ENCODE measurements at places on chromosomes 7 and 10. TPM values are rescaled to one million over a fixed set of nuclear protein-coding genes. Genes with fewer than 3 reads are reported as not detected.

The FOXI2 gene
- not detected for total RNA-seq

The DHTKD1 gene
- total RNA-seq = 19.5 TPM

DNA sequence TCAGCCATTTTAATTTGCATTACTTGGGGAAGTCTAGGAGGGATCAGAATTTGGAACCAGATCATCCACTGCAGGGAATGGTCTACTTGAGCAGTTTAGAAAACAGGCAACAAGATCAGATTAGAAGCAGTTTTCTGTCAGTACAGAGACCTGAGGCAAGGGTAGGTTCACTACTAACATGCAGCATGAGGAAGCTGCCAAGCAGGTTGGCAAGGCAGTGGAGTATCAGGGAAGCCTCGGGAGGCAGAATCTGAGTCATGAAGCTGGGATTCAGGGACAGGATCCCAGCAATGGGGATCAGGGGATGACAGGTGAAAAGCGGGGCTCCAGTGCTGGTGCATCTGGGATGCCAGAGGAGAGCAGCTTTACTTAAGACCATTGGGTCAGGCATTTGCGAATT is 28.1 kb downstream of the ENO4 start:
- H3K27ac ChIP-seq = no peak overlapping the region
- DNase-seq = no peak
- H3K27me3 ChIP-seq = no peaks in the 10 kb centered on the region
- no peak overlapping the region for H3K4me3 ChIP-seq

The STAG3 gene
- total RNA-seq = 0.36 TPM

The NUTM2E gene
- 0.50 TPM for total RNA-seq

The CALCR gene
- 5.4 TPM for total RNA-seq

DNA sequence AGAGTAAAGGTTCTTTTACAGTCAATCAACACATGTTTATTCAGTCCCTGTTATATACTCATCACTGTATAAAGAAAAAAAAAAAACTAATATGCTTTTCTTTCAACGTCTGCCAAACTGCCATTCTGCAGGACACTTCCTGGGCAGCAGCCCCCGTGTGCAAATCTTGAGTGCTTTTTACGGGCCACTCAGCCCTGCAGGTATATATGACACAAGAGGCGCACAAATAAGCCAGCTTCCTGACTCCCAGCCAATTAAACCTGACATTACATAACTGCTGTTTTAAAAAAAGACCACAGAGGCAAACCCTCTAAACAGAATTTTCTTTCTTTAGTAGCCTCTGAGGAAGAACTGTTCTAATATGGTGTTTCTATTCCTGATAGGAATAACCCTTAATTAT is 263.0 kb upstream of the NEBL start:
- peaks cover 3% of the 10 kb centered on the region for H3K27me3 ChIP-seq
- H3K36me3 ChIP-seq = no peaks in the 10 kb centered on the region
- no peaks in the 10 kb centered on the region for H3K4me1 ChIP-seq
- no peak for DNase-seq
- H3K27ac ChIP-seq = no peak overlapping the region

DNA sequence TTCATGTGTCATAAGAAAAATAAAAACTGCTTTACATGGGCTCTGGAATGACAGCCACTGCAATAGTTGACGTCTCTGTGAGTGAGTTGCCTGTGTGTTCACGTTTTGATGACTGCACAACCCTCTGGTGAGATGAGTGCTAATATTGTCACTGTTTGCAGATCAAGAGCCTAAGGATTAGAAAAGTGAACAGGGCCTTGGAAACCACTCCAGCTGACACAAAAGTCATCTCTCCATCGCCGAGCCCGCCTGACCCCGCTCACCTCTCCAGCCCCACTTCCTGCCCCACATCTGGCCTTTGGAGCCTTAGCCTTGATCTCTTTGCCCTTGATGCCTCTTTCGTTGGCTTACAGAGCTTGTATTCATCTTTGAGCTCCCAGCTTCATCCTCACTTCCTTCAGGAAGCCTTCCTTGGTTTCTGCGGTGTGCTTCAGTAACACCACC is 351.7 kb downstream of the TCERG1L start:
- H3K4me3 ChIP-seq = no peak overlapping the region
- no peak overlapping the region for H3K27ac ChIP-seq
- H3K27me3 ChIP-seq = no peaks in the 10 kb centered on the region
- no peak for DNase-seq
- H3K36me3 ChIP-seq = no peaks in the 10 kb centered on the region

DNA sequence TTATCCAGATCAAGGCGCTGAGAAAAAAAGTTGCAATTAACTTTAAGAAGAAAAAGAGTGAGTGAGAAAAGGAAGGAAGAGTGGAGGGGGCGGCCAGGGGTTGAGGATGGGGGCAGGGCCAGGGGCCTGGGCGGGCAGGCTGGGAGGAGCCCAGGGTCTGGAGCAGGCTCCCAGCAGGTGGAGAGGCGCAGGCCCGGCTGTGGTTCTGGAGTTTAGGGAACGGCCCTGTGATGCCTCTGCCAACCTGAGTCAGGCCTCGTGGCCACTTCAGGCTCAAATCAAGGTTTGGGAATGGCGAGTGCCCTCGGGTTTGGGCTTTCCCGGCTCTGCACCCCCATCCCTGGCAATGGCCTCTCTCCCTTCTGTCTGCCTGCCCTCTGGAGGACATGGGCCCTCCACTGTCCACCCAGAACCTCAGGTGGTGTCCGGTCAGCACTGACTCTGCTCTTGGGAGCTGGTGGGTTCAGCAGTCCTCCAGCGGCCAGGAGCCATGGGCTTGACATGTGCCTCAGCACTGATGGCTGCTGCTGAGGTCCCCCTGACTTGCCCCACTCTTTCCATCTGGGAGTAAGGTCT is 41.0 kb upstream of the EMX2 start:
- H3K4me1 ChIP-seq = no peaks in the 10 kb centered on the region
- H3K27ac ChIP-seq = no peak overlapping the region
- DNase-seq = no peak
- H3K27me3 ChIP-seq = no peaks in the 10 kb centered on the region

The BLNK gene
- not detected for total RNA-seq

All from astrocyte (in vitro differentiated cells and primary cell).